Heart left ventricle (tissue), 16 donors: ENCODE measurements at places on chromosomes 1 and 21.

DNA sequence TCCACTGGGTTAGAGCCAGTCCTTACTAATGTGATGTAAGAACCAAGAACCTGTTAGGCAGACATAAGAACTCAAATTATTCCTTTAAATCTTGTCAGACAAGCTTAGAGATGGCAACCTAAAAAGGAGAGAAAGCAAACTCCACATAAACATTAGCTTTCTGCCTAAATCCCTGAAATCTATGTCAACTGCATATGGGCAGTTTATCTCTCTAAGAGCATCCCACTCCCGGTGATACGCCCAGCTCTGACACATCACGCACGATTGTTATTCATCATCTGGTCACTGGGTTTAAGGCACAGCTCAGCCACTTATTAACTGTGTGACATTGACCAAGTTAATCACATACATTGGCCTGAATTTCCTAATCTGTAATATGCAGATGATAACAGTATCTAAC, 323.7 kb downstream of the HHIPL2 start:
- DNase-seq: no peak

DNA sequence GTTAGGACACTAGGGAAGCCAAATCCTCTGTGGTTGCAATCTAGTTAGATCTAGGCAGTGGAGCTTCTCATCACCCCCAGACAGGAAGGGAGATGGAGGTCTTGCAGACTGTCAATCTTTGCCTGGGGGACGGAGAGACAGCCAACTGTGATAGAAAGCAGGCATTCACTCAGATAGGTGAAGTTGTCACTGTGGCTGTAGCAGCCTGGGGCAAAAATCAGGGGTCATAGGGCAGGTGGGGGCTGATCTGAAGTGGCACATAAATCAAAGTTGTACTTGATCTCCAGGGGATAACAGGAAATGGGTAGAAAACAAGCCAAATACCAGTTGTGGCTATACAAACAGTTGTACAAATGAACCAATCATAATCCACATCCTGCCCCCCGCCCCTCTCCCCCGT, 620.9 kb upstream of the USP24 start:
- DNase-seq: no peak

DNA sequence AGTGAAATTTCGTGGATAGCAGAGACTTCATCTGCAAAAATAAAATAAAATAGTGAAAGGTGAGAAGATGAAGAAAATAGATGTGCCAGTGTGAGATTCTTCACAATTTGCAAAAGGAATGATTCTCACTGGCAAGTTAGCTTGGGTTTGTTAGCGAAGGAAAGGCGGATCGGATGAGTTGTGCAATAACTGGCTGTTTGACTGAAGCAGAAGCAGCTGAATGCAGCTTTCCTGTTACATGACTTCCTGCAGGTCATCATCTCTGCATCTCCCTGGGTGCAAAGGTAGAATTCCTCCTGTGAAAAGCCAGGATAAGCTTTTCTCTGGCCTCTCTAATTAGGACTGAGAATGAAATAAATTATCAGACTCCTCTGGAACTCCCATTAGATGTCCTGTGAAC, 263.1 kb upstream of the CHRM3 start:
- DNase-seq: no peak

DNA sequence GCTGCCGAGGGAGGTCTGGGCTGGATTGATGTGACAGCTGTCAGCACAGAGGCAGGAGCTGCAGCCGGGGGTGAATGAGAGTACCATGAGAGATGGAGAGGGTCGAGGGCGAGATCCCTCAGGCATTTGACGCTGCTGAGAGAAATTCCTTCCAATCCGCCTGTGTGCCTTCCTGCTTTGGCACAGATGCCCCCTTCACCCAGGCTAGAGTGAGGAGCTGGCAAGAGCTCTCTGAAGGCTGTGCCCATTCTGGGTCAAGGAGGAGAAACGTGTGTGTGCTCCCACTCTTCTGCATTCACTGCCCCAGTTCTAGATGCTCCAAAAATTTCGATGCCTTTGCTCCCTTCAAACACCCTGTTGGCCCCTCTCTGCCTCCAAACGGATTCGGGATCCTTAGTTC, 4.8 kb downstream of the ARTN start:
- no peak for DNase-seq

DNA sequence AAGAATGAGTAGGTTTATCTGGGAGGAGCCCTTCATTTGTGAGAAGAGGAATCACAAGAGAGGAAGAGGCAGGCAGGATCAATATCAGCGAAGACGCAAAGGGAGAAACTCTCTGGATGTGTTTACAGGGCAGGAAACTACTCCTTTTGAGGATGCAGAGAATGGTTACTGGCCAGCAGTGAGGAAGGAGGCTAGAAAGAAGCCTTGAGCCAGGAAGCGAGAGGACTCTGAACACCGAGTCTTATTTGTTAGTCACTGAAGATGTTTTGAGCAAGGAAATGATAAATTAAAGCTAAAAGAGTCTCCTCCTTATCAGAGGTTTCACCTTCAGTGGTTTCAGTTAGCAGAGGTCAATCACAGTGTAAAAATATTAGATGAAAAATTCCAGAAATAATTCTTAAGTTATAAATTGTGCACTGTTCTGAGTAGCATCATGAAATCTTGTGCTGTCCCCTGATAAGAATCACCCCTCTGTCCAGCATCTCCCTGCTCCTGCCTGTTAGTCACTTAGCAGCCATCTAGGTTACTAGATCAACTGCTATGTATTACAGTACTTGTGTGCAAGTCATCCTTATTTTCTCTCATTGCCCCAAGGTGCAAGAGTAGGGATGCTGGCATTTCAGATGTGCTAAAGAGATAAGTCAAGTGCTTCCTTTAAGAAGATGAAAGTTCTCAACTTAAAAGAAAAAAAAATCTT, 43.5 kb downstream of the WLS start:
- no peak for DNase-seq
